BJ (cell line): ENCODE measurements at places on chromosomes 3 and 15. TPM values are rescaled to one million over a fixed set of nuclear protein-coding genes. Genes with fewer than 3 reads are reported as not detected.
A peak's percentile ranks its signal among the peaks of the same experiment; 100 is the strongest.

GRCh38 chr15:45499426-45499825 lies 23.1 kb downstream of the SLC30A4 start:
- peak; percentile 7 for DNase-seq

- DNase-seq, result no peak
These were observed 188.3 kb downstream of the IL5RA start for GRCh38 chr3:2921903-2922302.

- no peak for DNase-seq
These were observed 14.0 kb downstream of the VIPR1 start for GRCh38 chr3:42516443-42516842.

DNA sequence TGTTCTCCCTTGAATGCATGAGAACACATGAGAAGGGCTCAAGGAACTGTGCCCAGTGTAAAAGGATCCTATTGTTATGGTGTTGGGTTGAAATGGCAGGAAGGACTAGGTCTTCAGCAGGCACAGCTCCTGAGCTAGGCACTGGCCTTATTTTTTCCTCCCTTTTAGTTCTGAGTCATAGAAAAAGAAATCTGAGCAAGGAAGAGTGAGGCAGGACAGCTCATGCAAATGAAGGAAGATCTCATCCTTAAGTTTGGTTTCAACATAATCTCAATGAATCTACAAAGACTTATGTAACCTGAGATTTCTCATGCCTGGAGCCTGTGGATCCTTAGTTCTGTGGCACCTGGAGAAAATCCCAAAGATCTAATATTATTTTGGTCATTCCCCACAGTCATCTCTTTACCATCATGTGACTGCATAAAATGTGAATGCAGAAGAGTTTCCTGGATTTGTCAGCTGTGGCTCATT lies 188.6 kb upstream of the TBL1XR1 start:
- DNase-seq, result peak; percentile 20

DNA sequence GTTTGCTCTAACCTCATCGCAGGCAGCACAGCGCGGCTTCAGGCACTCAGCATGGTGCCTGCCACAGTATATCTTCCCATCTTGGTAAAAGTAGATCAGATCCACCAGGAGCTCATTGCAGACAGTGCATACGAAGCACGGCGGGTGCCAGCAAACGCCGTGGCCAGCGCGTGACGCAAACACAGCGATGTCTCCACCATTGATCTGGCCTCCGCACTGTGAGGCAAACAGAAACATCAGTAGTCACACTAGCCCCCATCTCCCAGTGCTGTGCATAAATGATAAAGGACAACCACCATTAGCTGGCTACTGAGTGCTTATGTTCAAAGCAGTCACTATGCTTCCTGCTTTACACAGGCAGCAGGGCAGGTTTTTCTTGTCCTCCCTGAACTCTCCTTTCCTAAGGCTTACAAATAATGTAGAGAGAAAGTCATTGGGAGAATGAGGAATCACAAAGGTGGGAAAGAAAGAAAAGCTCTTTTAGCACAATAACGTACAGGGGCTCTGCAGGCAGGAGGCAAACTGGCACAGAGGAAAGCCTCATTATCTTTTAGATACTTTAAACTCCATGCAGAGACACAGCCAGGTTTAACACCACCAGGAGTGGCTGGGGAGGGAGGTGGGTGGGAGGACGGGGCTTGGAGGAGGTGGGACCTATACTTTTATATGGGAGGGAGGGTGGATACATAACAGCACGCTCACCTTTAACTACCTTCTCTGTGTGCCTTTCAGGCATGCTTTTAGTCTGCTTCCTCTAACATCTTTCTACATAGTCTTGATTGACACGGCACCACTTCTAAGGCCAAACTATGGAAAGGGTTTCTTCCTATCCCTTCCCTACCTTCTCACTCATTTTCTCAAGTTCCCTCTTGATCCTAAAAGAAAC lies 67.9 kb downstream of the PRICKLE2 start:
- DNase-seq, result no peak

- no peak for DNase-seq
These were observed 24.2 kb downstream of the PTH1R start for GRCh38 chr3:46901591-46902187.

DNA sequence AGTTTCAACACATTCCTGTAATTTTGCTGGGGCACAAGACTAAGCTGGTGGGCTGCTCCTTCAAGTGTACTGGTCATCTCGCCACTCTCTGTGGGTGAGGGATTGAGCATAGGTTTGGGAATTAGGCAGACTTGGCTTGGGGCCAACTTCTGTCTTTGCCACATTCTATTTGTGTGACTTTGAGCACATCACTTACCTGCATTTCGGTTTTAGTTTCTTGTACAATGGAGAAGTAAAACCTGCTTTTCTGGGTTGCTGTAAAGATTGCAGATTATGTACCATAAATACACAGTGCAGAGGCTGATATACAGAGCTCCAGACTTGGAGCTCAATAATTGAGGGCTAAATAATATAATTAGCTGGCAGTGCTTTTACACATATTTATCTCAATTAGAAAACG lies 162.1 kb downstream of the C3orf38 start:
- no peak for DNase-seq

DNA sequence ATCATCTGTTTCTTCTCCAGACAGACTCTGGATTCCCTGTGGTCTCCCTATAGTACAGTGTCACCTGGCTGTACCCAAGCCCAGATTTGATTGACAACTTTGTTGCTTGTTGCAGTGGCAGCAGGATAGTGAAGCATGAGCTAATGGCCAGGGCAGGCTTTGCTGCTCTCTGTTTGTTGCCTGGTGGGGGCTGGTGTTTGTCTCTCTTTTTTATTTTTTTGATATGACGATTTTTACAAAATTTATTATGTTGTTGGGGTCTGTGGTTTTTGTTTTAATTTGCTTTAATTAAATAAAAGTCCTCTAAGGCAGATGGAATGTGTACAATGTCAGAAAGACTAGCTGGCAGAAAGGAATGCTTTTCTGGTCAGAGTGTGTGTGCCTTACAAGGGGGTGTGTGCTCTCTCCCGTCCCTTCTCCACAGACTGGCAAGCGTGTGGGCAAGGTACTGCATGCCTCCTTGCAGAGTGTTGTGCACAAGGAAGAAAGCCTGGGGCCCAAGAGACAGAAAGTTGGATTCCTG lies 15.2 kb upstream of the CLEC3B start:
- DNase-seq, result peak; percentile 81

RBMS3 gene
- polyA plus RNA-seq, result 13.9 and 14.5 TPM in 2 replicates

KCTD6 gene
- 5.1 and 9.4 TPM in 2 replicates for polyA plus RNA-seq
